NCI-H1048 (cell line): ENCODE measurements at places on chromosomes 4 and X.

DNA sequence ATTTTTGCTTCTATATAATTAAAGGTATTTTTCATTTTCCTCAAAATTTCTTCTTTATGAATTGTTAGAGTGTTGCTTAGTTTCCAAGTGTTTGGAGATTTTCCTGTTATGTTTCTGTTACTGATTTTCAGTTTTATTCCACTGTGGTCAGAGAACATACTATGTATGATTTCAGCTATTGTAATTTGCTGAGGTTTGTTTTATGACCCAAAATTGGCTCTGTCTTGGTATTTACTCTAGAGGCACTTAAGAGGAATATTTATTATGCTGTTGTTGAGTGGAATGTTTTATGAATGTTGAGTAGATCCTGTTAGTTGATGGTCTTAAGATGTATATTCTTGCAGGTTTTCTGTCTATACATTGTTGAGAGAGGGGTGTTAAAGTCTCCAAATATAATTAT is 263.5 kb downstream of the PABPC4L start:
- DNase-seq = no peak

DNA sequence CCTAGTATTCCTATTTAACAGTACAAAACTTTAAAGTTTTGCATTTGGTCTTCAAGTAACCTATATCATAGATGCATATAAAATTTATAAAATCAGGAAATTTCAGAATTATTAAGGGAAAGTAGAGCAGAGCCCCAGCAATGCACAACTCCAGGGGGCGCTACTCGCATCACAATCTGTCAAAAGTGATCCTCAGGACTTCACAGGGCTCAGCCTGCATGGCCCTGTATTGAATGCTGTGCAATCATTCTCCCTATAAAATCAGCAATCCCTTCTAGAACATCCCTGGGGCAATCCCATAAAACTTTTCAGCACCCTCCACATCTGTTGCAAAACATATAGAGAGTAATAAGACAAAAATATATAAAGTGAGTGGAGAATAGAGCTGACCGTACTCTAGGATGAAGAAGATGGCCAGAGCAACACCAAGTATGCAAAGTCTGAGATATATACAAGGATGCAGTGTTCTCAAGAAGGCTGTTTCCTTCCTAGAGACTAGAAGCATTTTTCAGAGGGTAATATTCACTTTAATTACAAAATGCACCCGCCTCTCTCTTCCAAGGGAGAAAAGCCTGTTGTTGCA is 12.5 kb upstream of the PPARGC1A start:
- no peak for DNase-seq

GRCh38 chrX:96721354-96721753 is 36.7 kb downstream of the DIAPH2 start:
- DNase-seq = peak; percentile 77

DNA sequence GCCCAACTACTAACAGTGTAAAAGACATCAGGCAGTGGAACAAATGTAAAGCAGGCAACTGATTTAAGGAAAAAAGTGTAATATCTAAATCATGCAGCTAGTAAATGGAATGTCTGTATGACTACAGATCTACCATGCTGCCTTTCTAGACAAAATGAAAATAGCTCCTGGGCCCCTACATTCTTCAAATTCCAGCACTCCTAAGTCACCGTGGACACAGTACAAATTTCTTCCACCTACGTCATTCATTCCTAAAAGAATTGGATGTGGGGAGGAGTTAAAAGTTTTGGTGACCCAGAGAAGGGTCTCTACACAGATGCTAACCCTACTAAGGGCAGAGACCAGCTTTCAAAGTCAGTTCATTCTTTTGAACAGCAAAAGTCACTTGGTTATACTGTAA is 137.2 kb upstream of the ARHGEF9 start:
- no peak for DNase-seq

GRCh38 chrX:136816975-136817374 is 36.2 kb upstream of the ARHGEF6 start:
- DNase-seq = no peak

GRCh38 chrX:41351923-41352322 is 18.0 kb downstream of the DDX3X start:
- no peak for DNase-seq

DNA sequence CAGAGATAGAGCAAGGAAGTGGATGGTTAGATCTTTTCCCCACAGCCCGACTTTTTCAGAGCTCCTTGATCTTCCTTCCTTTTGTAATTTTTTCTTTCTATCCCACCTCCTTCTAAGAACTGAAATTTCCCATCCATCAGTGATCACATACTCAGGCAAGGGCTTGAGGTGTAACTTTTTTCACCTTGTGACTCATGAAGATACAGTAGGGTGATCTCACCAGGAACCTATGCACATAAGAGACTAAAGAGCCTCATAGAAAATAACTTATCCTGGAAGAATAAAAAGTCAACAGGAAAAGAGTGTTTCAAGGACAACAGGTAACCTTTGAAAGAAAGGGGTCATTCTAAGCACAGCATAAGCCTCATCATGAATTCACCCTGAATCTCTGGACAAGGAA is 131.2 kb upstream of the HCCS start:
- DNase-seq = no peak

DNA sequence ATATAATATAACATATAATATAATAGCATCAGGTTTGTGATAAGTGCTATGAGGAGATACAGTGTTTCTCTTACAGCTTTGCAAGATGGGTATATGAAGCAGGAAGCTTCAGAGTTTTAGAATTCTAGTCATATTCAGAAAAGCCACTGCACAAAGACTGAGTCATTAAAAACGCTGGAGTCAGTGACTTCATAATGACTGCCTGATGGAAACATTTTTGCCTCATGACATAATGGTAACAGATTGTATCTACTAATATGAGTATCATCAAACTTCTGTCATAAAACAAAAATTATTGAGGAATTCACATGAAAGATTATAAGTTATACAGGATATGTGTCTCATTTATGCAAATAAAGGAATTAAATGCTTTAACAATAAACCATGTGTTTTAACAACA is 46.8 kb downstream of the EPHA5 start:
- DNase-seq = no peak

- DNase-seq = no peak
These were observed 11.4 kb upstream of the NKRF start for GRCh38 chrX:119617517-119618164.

DNA sequence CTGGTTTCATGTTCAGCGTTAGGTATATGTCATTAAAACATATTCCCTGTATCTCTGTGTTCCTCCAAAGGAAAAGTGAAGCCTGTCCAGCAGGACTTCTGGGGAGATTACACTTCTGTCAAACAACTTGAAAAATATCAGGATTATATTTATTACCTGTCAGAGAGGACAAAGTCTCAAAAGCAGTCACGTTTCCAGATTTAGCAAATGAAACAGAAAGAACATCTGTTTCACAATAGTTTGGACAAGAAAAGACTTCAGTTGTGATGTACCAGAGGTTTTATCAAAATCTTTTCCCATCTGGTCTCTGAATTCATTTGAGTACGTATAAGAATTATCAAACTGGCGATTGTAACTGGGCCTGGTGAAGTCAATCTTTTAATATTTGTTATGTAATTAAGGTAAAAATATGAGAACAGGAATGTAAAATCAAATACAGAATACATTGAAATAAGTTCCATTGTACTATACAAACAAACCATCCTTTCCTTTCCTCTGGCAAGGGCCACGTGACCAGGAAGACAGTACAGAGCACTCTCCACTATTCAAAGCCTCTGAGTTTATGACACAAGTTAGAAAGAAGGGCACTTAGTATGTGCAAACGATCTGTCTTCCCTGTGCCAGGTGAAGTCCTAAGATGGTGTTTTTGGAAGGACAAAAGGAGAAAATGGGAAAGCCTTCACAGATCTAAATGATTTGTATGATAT is 3.2 kb downstream of the CASP3 start:
- no peak for DNase-seq

DNA sequence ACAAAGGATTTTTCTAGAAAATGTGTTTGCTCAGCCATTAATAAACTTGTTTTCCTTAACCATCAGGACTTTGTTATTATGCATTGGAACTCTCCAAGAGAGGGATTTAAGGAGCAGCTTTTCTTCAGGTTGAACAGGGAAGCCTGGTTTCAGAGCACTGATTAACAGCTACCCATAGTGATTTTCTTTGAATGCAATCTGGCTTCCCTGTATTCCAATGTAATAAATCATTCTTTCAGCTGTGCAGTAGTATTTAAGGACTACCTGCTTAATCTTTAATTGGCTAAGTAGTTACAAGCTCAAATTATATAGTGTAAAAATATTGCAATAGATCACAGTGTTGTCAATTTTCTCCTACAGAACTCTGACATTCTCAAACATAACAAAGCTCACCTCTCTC is 77.5 kb downstream of the TMEM156 start:
- no peak for DNase-seq

DNA sequence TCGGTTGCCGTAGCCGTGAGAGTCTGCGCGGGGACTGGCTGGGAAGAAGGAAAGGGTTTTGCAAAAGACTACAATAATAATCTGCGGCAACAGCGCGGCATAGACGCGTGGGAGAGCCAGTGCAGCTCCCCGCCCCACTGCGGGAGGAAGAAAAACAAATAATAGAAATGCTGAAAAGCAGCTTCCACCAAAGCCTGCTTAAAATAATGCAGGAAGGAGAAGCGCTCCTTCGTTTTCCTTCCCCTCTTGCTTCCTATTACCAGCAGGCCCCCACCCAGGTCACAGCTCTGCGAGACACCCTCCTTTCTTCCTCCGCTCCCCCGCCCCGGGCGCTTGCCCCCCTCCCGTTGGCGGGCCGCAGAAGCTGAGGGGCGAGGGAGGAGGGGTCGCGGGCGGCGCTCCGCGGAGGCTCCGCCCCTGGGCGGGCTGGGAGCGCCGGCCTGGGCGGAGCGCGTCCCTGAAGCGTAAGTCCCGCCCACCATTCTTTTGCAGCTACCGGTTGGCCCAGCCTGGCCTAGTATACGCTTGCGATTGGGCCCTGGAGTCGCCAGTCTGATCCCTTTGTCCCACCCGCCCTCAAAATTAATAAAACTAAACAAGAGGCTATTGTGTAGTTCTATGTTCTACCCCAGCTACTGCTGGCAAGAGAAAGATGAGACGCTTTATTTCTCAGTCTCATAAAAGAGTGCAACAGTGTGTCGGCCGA is 636 bp upstream of the AMOT start:
- DNase-seq = peak; percentile 69

DNA sequence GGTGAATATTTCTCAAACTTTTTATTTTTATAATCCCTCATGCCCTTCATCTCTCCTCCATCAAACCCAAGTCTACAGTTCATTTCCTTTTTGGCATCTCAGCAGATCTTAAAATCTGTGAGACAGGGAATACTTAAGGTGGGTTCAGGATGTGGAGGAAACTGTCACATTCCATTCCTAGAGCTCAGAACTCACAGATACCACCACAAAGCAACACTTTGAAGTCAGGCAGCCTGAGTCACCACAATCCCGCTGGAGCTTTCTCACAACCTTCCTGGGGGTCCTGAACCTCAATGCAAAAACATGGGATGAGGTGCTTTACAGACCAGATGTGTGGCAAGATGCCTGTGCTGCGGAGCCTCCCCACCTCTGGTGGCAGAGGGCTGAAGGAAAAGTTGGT is 63.2 kb downstream of the HHIP start:
- no peak for DNase-seq

- no peak for DNase-seq
These were observed 1.4 kb upstream of the DOK7 start for GRCh38 chr4:3461515-3462291.

DNA sequence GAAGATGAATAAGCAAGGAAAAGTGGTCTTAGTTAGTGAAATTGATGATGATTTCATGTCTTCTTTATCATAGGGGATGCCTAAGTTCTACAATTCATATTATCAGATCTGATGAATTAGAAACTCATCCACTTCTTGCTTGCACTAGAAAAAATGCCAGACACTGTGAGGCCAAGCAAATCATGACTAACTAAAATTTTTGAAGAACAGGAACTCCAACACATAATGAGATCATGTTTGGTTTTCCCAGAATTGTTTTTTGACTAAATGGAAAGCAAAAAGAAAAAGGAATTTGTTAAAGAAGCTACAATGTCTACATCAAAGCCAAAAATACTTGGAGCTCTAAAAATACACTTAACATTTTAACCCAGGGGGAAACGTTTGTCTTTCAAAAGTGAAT is 120.4 kb downstream of the ARSF start:
- no peak for DNase-seq

DNA sequence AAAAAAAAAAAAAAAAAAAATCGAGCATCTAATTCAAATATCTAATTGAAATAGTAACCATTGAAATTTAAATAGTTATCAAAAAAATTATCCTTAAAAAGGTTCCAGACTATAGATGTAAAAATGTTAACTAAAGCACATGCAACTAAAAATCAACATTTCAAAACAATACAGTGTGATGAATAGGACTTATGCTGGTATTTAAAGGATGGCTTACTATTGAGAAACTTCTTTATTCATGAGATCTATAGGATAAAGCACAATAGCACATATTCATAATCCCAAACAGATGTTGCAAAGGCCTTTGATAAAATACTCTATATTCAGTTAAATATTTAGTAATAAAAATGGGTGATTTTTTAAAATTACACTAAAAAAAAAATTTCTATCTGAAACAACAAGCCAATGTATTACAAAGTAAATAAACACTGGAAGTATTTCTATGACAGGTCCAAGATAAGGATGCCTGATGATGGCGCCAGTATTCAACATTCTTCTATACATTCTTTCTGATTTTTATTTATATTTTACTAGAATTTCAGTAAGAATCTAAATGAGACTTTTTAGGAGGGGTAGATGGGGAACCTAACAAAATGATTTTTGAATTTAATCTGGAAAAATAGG is 26.3 kb downstream of the DCLK2 start:
- no peak for DNase-seq

DNA sequence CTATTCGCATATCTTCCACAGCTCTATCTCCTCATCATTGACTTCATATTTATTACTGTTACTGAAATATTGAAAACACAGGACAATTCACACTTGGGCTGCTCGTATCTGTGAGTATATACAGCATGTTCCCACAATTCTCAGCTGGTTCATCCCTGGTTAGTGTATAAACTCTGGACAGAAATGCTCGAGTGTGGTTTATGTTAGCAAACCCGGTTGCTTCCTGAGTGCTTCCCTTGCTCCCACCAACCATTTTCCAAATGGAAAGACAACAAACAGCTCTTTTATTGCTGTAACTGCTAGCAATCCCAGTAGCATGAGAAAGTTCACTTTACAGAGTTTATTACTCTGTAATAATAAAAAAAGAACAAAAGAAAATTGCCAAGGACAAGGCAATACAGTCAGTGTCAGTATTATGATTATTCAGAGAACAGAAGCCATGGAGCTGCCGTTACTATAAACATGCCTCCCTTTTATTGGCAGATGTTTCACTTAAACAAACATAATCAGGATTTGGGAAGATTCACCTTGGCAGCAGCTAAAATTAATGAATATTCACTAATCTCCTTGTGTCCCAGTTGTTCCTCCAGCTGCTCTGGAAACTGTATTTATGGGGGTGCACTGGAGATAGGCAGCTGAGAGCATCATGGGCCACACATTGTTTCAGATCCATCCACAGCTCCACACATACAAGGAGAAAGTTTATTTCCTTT is 134.1 kb upstream of the GUCY1A1 start:
- no peak for DNase-seq
